Activated gamma-delta T cell treated with Interleukin-2 at 50 U/mL for 16 hours (primary cell): ENCODE measurements at places on chromosomes 11 and 22.

- no peak for DNase-seq
Measured at GRCh38 chr11:70742553-70743291, 344.4 kb downstream of the CTTN start.

GRCh38 chr11:20007386-20007785, 152.9 kb downstream of the DBX1 start:
- DNase-seq, result no peak

DNA sequence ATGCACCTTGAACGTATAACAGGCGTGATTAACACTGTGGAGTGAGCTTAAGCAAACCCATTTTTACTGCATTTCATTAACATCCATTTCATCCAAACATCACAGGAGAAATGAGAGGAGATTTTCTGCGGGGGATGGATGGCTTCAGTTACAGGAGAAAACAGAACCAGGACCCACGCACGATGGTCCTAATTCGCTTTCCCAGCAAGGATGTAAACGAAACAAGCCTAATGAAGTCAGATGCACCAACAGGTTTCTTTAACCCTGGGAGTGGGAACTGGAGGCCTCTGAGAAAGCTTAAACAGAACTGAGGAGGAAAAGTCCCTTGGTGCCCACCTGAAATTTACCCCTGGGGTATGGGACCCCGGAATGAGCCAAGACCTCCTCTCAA, 2.7 kb downstream of the CADM1 start:
- DNase-seq, result no peak

DNA sequence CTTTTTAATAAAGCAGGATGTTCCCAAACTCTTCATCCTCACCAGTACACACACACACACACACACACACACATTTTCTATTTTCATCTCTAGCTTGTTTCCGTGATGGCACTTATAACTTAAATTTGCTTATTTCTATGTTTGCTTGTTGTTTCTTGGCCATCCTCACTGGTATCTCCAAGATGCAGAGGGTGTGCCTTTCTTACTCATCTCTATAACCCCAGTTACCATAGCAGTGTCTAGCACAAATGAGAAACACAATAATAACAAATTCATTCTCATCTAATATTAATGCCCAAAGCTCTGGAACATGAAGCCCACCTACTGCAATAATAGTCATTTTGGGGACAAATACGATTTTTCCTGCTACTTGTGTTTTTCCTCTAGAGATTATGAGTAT, 156.3 kb downstream of the GRM5 start:
- no peak for DNase-seq

- DNase-seq, result no peak
Measured at GRCh38 chr11:80240245-80240644, 799.4 kb upstream of the TENM4 start.
